ENCODE measurements at places on chromosomes 7 and 10.

DNA sequence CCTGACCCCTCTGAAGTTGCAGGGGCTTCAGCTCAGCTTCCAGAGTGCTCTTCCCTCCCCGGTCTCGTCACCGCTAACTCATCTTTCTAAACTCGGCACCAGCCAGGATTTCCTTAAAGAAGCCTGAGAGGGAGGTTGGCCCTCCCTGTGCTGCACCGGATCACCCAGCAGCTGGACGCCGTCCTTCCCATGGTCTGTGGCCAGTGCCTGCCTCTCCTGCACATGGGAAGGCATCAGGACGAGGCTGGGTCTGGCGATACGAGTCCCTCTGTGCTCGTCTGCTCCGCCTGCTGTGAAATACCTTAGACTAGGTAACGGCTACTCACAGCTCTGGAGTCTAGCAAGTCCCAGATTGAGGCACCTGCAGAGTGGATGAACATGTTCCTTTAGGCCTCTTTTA lies 179.1 kb downstream of the ZMYND11 start:
- no peak for DNase-seq

- DNase-seq: peak; percentile 3
Observed at GRCh38 chr7:92680442-92680841, 90.3 kb upstream of the FAM133B start.

DNA sequence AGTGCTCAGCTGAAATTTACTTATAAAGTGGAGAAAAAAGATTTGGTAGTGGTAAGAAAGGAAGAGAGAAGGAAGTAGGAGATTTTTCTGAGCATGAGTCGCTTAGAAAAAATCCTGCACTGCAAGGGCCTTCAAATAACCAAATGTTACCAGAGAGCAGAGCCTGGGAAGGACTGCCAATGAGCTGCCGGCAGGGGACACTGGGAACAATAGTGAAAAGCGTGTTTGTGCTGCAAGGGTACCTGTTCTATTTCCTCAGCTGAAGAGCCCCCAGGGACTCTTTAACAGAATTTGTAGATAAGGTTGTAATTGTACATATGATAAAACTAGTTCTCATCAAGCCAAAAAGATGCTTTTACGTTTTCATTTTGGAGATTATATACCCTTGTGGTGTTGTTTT lies 696.3 kb upstream of the C7orf33 start:
- DNase-seq: no peak

DNA sequence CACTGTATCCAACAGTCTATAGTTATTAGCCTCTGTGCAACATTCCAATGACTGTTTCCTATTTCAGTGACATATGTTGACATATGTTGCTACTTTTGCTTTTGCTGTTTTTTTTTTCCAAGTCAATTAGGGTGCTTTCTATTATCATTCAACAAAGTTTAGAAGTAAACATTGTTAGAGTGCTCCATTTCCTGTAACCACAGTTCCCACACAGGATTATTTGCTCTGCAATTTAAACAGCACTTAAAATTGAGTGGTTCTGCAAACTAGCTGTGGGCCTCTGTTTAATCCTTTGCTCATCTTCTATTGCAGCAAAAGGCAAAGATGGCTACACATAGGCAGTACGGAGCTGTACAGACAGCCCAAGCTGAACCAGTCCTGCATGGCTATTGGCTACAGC lies 46.5 kb upstream of the PTN start:
- no peak for DNase-seq

DNA sequence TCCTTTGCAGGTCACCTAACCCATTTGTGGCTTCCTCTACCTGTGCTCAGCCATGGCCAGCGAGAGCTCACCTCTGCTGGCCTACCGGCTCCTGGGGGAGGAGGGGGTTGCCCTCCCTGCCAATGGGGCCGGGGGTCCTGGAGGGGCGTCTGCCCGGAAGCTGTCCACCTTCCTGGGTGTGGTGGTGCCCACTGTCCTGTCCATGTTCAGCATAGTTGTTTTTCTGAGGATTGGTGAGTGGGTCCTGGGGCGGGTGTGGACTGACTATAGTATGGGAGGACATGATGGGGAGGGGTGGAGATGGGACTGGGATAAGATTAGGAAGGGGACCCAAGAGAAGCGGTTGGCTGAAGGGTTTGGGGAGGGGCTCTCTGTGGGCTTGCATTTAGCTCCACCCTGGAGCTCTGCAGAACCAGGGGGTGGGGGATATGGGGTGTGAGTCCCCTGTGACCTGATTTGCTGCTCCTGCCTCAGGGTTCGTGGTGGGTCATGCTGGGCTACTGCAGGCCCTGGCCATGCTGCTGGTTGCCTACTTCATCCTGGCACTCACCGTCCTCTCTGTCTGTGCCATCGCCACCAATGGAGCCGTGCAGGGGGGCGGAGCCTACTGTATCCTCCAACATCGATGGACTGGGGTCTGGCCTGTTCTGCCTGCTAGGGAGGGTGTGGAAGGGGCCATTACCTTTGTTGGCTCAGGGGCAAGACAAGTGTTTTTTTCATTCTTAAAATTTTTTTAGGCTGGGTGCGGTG lies 1.8 kb downstream of the SLC12A9 start:
- no peak for DNase-seq

DNA sequence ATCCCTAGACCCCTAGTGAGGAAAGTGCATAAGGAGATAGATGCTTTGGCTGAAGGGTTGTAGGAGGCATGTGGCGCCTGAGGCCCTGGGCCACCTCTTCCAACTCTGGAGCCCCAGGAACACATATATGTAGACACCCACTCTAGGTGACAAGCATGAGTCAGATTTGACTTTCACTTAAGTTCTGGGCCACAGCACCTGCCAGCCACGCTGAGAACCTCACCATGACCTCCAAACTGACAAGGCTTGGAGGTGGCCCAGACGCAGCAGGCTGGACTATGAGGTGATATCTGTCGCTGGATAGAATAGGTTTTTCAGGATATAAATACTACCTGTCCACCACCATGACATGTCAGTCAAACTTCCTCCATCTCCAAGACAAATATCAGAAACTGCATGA lies 894.0 kb upstream of the ZNF722 start:
- DNase-seq: no peak

DNA sequence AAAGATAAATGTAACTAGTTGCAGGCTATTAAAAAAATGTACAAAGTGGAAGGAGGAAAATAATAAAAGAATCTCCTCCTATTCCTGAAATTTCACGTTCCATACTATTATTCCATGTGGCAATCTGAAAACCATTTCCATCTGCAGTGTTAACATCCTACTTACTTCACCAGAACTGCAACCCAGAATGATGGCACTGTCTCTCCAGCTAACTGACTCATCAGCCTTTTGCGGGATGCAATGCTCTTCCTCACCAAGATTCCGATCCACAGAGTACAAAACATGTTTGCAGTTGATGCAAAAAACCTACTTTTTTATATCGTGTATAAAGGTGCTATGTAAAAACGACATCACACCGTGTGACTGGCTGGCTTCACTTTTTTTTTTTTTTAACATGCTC lies 50.8 kb downstream of the ESYT2 start:
- DNase-seq: no peak

Data from HL-60 (cell line).